ENCODE measurements at places on chromosomes 11 and 22. TPM values are rescaled to one million over a fixed set of nuclear protein-coding genes. Genes with fewer than 3 reads are reported as not detected.

Gene MUC2
- not detected for total RNA-seq

Gene FBLN1
- total RNA-seq = 135 TPM

Gene IL17REL
- total RNA-seq = not detected

Gene HSCB
- 11.5 TPM for total RNA-seq

Gene TMPRSS5
- 0.68 TPM for total RNA-seq

Gene CAVIN3
- 47.7 TPM for total RNA-seq

Gene SLC29A2
- 5.9 TPM for total RNA-seq

Gene TANGO2
- 22.5 TPM for total RNA-seq

Gene TMA7B
- not detected for total RNA-seq

Gene POU2AF2
- not detected for total RNA-seq

Gene OR51D1
- not detected for total RNA-seq

Gene C11orf98
- total RNA-seq = 78.9 TPM

Gene C11orf52
- total RNA-seq = 0.67 TPM

Gene POTEH
- not detected for total RNA-seq

Gene OTOG
- not detected for total RNA-seq

Gene IFTAP
- total RNA-seq = 9.0 TPM
